Activated CD4-positive, alpha-beta T cell treated with anti-CD3 and anti-CD28 coated beads for 4 hours (primary cell): ENCODE measurements at places on chromosomes 5 and 9.
A peak's percentile ranks its signal among the peaks of the same experiment; 100 is the strongest.

DNA sequence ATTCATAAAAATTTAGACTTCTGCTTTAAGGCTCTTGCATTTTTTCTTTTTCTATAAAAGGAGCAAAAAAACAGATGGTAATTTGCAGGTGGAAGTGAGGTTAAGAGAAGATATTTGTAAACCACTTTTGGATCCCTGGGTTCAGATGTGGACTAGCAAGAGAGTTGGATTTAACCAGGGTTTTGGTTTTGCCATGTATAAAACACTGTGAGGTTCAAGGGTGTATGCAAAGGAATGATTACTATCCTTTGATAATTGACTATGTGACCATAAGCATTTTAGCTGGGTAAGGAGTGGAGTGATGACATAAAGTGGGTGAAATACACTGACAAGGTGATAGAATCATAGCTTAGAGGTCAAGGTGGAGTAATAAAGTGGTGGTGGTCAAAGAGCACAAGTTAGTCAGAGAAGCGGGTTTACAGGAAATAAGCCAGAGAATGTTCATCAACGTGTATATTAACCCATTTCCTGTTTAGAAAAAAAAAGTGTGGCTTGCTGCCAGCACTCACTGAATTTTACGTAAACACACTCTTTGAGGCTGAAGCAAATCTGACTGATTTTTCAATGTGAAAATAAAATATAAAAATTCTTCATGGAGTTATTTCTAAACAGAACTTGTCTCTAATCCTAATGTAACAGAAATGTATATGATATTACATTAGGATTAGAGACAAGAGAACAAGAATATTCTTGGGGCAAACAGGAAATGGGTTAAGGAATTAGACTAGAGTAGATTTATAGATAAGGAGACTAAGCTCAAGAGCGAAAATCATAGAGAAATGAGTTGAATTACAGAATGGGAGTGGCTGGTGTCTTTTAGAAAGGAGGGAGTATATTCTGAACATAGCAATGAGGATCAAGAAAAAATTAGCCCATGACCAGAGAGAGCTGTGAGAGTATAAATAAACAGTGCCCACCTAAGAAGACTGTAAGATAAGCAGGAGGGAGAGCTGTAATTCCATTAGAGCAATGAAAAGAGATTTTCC lies 74.5 kb downstream of the CDKN2A start:
- DNase-seq, result peak; percentile 9

DNA sequence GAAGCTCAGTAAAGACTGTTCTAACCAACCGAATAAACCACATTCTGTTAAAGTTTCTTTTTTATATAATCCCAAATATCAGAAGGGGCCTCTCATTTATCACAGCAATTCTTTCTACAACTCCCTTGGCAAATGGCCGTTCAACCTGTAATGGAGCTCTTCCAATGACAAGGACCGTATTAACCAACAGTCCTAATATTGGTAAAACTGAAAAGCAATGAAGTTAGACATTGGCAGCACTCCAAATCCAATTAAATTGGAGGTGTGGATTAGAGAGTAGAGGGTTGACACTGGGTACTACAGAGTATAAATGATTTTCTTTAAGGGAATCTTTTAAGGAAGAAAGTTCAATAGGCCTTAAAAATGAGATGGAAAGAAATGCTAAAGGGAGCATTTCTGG lies 842 bp downstream of the TMED7 start:
- DNase-seq, result no peak

- DNase-seq, result no peak
These were observed 11.9 kb upstream of the PLCXD3 start for GRCh38 chr5:41522193-41522786.

GRCh38 chr9:81207651-81208050 lies 481.7 kb downstream of the TLE1 start:
- no peak for DNase-seq
